Posterior vena cava (tissue), 2 donors: ENCODE measurements at places on chromosomes 11 and 22. TPM values are rescaled to one million over a fixed set of nuclear protein-coding genes. Genes with fewer than 3 reads are reported as not detected.

FAM118B gene
- total RNA-seq = 14.4 TPM

SNX15 gene
- total RNA-seq = 21.1 TPM

KDM4E gene
- total RNA-seq = not detected

MAPK8IP1 gene
- total RNA-seq = 10.9 TPM

TRIM29 gene
- 8.7 TPM for total RNA-seq

C11orf16 gene
- not detected for total RNA-seq
